ENCODE measurements at places on chromosomes 1 and 21.
A peak's percentile ranks its signal among the peaks of the same experiment; 100 is the strongest.

DNA sequence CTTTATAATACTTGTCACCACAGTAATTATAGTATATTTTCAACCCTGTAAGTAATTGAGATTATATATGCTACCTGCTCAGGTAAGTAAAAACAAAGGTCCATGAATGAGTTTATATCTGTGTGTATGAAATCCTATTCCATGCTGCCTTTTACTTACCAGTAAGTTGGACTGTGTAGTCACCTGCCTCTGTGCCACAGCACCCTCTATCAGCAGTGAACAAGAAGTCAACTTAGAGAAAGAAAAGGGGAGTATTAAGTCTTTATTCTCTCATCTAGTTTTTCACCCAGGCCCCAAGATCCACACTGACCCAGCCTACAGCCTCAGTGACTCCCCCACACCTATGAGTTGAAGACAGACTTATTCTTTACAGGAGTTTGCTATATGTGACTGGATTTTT is 36.9 kb upstream of the IFI16 start:
- DNase-seq = no peak

- no peak for DNase-seq
Observed at GRCh38 chr1:37761416-37762095, 3.4 kb downstream of the EPHA10 start.

DNA sequence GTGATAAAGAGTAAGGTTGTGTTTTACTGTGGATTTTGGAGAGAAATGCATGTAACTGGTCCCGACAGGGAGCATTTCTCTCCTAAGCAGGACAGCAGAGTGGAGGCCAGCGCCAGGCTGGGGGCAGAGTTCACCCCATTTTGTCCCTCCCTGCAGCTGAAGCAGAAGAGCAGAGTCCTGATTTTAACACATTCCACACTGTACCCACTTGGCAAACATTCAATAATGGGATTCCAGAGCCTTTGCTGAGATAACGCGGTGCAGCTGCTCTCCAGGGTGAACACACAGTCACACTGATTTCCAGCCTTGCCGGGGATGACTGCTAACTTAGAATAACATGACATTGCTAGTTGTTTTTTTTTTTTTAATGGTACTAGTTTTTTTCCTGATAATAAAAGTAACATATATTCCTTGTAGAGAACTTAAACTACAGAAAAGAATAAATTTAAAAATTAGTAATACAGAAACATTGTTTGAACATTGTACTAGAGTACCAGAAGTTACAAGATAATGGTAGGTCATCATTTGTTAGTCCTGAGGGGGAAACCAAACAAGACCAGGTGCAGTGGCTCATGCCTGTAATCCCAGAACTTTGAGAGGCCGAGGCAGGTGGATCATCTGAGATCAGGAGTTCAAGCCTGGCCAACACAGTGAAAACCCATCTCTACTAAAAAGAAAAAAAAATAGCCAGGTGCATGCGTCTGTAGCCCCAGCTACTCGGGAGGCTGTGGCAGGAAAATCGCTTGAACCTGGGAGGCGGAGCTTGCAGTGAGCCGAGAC is 77.2 kb downstream of the SCCPDH start:
- no peak for DNase-seq

DNA sequence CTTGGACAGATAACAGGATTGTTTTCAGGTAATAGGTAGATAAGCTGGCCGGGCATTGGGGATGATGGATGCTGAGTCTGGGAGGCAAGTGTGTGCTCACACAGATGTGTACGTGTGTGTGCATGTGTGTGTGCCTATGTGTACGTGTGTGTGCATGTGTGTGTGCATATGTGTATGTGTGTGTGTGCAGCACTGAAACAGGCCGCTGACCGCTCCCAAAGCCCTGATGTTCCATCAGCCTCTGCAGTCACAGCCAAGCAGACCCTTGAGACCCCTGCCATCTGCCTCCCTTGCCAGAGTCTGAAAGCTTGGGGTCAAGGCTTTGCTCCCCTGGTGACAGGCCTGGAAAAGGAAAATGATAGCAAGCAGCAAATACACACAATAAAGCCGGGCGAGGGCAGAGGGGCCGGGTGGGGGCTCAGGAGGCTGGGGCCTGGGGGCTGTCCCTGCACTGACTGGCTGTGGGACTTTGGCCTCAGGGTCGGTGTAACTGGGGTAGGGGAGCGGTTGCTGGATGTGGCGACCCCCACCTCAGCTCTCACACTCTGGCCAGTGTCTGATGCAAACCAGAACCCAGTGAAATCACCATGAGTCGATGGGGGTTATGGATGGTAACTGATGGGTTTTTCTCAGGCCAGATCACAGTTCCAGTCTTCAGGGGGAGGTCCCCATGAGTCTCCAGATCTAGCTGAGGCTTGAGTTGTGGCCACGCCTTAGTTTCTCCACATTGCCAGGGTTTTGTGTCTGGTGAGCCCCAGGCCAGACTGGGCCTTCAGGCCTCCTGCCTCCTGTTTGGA is 9.2 kb upstream of the TNFRSF8 start:
- DNase-seq = no peak

DNA sequence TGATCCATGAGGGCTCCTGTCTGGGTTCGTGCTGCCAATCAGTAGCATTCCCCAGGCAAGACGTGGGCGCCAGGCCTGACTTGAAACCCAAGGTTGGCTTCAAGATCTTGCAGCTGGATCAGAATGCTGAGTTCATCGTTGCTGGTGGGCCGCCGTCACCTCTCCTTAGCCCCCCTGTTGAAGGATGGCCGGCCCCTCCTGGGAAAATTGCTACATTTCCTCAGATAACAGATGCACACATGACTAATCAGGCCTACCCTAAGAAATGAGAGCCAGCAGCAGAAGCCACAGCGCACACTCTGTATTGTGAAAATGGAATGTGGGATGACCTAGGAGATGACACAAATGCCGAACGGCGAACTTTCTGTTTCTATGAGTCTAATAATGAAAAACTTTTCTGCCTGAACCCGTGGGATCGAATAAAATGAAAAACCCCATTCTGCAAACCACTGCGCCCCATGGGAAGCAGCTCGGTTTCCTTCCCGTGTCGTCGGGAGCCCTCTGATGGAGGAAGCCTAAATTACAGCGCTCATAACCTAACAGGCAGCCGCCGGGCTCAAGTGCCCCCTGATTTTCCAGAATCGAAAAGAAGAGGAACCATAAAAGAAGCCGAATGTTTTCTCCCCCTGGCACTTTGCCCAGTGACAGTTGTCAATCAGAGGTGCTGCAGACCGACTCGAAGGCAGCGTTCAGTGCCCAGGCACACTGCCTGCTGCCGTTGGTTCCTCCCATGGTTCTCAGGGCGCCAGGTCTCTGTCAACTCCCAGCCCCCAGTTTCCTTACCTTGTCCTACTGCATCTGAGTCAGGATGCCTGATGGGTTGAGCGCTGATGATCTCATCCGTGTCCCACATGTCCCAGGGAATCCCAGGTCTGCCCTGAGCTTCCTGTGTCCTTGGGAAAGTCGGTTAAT is 38.2 kb upstream of the H6PD start:
- peak; percentile 34 for DNase-seq

- no peak for DNase-seq
Observed at GRCh38 chr1:61362351-61362750, 280.0 kb downstream of the NFIA start.

GRCh38 chr21:44462834-44463200 is 7.5 kb downstream of the LRRC3 start:
- DNase-seq = no peak

- no peak for DNase-seq
Observed at GRCh38 chr1:240991230-240991629, 365.8 kb downstream of the RGS7 start.

DNA sequence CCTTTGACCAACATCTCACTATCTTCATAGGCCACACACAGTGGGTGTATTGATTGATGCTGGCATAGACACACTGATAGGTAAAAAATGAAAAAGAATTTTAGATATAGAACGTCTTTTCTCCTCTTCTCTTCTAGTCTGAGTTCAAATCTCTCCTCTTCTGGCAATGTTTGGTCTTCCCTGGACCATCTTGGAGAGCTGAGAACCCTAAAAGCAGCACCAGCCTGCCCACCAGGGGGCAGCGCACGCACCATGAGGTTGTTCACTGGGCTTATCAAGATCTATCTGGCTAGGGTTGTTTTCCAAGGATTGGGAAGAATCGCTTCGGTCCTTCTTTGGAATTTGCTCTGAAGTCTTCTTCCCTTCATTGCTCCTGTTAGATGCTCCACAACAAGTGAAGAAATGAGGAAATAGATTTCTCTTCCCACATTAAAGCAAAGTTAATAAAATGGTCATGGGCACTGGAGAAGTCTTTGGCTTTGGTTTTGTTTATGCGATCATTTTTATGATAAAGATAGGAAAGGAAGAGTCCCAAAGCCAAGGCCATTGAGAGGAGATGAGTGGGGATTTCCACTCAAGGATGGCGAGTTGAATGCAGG is 104.0 kb upstream of the OLIG2 start:
- peak; percentile 11 for DNase-seq

DNA sequence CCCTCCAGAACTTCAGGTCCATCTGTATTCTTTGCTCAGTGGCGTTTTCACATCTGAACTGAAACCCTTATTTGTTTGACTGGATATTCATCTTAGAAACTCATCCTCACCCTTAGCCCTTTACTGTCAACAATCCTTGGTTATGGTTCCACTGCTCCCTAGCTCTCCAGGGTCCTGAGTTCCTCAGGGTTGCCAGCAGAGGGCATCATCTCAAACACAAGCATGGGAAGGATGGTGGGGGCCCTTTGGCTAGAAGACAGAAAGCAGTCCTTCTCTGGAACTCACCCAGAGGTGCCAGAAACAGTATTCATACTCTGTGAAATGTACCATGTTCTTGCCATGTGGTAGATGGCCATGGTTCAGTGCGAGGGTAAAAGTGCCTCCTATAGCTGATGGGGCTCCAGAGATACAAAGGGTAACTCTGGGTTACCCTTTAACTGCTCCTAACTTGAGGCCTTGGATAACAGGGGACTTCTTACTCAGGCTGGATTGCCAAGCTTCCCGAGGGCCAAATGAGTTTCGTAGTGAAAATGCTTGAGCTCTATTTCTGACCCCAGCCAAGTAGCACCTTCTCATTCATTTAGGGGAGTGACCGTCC is 11.3 kb downstream of the NCSTN start:
- DNase-seq = no peak

GRCh38 chr21:46024141-46024540 is 42.6 kb downstream of the COL6A1 start:
- no peak for DNase-seq

DNA sequence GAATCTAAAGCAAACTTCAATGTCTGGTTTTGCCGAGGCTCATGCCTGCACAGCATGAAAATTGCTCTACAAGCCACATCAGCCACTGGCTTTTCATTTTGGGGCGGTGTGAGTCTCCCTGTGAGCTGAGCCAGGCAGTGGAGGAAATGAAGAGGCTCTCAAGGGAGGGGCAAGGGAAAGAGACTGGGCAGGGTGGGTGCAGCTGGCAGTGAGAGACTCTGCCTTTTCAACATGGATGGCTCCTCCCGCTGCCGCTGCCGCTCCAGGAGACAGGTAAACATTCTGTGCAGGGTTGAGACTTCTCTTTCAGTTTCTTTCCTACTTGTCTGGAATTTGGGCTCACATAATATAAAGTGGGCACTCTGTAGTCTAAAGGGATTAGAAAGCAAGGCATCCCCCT is 11.3 kb upstream of the CTSE start:
- DNase-seq = no peak

DNA sequence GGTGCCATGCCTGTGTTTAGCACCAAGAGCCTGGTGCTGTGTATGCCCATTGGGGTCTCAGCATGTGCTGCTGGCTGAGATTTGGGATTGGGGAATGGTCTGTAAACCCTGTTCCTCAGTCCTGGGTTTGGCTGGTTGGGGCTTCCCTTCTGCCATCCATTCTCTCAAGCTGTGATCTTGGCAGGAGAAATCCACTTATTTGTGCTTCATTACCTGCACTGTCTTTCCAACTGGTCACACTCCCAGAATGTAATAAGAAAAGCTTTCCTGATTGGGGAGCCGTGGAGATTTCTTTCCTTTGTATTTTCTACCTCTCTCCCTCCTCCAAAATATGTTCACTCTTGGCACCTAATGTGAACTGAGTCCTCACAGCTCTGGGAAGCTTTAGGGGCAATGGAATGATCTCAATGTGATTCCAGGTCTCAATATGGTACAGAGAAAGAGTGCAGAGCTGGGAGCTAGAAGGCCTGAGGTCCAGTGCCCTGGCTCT is 23.0 kb upstream of the KCNA10 start:
- no peak for DNase-seq

DNA sequence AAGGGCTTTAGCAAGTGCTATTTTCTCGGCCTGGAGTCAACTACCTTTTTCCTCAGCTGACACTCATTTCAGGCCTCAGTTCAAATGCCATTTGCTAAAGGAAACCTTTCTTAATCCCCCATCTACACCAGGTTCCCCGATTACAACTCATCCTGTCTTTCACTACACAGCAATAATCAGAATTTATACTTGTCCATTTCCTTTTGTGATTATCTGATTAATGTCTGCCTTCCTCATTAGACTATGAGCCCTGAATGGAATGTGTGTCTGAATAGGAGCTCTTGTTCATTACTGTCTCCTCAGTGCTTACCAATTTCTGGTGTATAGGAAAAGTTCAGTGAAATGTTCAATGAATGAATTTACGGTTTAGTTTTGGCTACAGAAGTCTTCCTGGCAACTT is 36.9 kb downstream of the ATP1B1 start:
- no peak for DNase-seq

GRCh38 chr1:92989253-92989652 is 28.0 kb upstream of the DIPK1A start:
- DNase-seq = no peak

DNA sequence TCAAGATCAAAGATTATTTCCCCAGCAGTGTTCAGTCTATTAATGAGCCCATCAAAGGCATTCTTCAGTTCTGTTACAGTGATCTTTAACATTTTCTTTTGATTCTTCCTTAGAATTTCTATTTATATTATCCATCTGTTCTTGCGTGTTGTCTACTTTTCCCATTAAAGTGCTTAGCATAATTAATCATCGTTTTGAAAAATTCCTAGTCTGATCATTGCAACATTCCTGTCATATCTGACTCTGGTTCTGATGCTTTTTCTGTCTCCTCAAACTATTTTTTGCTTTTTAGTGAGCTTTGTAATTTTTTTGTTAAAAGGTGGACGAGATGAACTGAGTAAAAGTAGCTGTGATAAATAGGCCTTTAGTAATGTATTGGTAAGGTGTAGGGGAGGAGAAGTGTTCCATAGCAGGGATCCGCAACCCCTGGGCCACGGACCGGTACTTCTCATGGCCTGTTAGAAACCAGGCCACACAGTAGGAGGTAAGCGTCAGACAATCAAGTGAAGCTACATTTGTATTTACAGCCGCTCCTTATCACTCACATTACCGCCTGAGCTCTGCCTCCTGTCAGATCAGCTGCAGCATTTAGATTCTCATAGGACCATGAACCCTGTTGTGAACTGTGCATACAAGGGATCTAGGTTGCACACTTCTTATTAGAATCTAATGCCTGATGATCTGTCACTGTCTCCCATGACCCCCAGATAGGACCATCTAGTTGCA is 163.3 kb downstream of the PIK3R3 start:
- no peak for DNase-seq

GRCh38 chr1:205226868-205227583 is 720 bp upstream of the TMCC2 start:
- no peak for DNase-seq

GRCh38 chr21:35136586-35137219 is 87.6 kb upstream of the RUNX1 start:
- DNase-seq = no peak

GRCh38 chr1:84436876-84437655 is 38.8 kb downstream of the DNASE2B start:
- DNase-seq = no peak
